Right ventricle myocardium superior (tissue), 1 donor: ENCODE measurements at places on chromosomes 11 and 22. TPM values are rescaled to one million over a fixed set of nuclear protein-coding genes. Genes with fewer than 3 reads are reported as not detected.

The MYOD1 gene
- not detected for total RNA-seq

The LRRC51 gene
- total RNA-seq: 6.4 TPM

The GLYAT gene
- 0.22 TPM for total RNA-seq

The CCDC116 gene
- 0.24 TPM for total RNA-seq

The ATG13 gene
- total RNA-seq: 37.4 TPM

- peak; percentile 33 for DNase-seq
Measured at GRCh38 chr11:66328031-66328301, 8.3 kb downstream of the RIN1 start.

- no peak for DNase-seq
Measured at GRCh38 chr11:19963697-19964387, 196.4 kb downstream of the DBX1 start.

GRCh38 chr22:17118342-17118741, 2.8 kb downstream of the TMEM121B start:
- DNase-seq: no peak

The LSP1 gene
- 23.0 TPM for total RNA-seq

DNA sequence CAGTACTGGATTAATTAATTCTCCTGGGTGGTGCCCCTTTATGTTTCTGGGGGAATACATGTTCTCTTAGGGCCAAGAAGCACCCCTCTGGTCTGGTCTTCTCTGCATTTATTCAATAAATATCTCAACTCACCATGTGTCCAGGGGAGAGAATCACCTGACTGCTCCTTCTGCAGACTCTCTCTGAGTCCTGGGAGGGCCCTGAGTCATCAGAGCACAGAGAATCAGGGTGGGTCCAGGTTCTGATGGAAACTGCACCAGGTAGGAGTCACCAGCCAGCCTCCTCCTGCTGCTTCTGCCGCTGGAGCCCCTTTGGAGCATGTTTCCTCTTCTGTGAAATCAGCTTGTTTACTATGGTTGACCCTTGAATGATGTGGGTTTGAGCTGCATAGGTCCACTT, 107.7 kb upstream of the PLET1 start:
- DNase-seq: no peak

- DNase-seq: no peak
Measured at GRCh38 chr11:17744151-17744940, 9.8 kb downstream of the KCNC1 start.

GRCh38 chr11:131674051-131674755, 303.8 kb downstream of the NTM start:
- peak; percentile 80 for DNase-seq

- no peak for DNase-seq
Measured at GRCh38 chr22:38043151-38044039, 13.8 kb upstream of the PICK1 start.

The ARVCF gene
- 31.4 TPM for total RNA-seq

The CDC42EP1 gene
- total RNA-seq: 15.4 TPM

The LRRC55 gene
- 0.13 TPM for total RNA-seq

DNA sequence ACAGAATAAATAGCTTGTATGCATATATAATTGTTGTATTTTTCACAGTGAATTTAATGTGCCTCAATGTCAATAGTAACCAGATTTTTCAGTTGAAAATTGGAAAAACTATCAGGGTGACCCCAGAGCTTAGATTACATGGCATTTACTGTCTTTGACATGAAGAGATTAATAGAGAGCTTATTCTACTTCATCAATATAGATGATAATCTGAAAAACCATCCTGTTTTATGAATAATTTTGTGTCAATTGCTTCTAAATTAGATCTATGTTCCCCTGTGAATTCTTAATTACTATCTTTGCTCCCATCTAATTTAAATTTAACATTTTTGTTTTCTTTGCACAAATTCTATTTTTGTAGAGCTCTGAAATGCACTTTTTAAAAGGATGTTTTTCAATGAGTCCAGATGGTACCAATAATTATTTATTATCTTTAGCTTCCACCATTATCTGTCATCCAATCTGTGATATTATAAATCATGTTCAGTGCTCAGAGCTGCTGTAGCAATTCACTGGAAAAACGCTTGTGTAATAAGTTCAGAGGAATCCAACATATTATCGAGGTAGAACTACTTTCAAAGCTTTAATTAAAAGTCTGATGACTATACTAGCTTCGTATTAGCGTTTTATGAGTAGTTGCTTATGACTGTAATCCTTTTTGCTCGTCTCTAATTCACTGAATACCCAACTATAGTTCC, 291.4 kb downstream of the JRKL start:
- DNase-seq: no peak

The KRTAP5-11 gene
- not detected for total RNA-seq

The CEND1 gene
- 0.19 TPM for total RNA-seq

DNA sequence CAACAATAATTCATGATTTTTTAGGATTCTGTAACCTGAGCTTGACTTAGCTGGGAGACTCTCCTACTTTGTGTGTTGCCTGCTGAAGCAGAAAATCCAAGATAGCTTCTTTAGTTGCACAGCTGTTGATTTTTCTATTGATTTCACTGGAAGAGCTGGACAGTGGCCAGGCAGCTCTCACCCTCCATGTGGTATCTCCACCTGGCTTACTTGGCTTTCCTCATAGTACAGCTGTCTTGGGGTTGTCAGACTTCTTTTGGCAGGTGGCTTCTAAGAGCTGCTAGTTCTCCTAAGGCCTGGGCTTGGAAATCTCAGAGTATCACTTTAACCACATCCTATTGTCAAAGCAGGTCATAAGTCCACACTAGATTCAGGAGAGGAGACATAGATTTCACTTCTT, 130.8 kb upstream of the SPON1 start:
- no peak for DNase-seq

The HBE1 gene
- total RNA-seq: not detected

GRCh38 chr11:9752091-9752490, 88.2 kb downstream of the SWAP70 start:
- peak; percentile 75 for DNase-seq

The POLD4 gene
- 39.9 TPM for total RNA-seq

GRCh38 chr22:25716637-25717036, 25.4 kb upstream of the MYO18B start:
- DNase-seq: no peak

- no peak for DNase-seq
Measured at GRCh38 chr11:93766504-93766903, 17.6 kb upstream of the MED17 start.

The FAM180B gene
- not detected for total RNA-seq

The MS4A3 gene
- not detected for total RNA-seq

The CRYBB3 gene
- not detected for total RNA-seq

DNA sequence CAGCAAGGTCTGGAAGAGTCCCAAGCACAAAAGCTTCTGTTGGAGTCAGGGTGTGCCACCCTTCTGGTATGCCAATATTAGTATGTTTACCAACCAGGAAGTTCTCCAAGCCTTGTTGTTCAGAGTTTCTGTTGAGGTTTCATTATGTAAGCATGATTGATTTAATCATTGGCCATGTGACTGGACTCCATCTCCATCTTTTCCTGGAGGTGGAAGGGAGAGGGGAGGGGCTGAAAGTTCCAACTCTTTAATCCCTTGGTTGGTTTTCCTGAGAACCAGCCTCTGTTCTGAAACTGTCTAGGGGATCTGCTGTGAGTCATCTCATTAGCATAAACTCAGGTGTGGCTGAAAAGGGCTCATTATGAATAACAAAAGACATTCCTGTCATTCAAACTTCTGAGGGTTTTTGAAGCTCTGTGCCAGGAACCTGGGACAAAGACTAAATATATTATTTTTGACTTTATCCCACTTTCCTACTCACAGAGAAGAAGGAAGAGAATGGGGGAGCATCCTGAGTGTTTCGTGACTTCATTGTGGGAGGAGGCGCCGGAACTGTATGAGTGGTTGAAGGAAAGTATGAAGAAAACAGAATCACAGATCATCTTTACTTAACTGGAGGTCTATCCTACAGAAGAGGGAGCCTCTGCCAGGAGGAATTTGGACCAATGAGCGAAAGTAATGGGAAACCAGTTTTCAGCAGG, 138.2 kb downstream of the NECTIN1 start:
- no peak for DNase-seq

The SLC6A5 gene
- total RNA-seq: not detected

- DNase-seq: peak; percentile 29
Measured at GRCh38 chr11:1218788-1219445, 3.9 kb upstream of the MUC5B start.

DNA sequence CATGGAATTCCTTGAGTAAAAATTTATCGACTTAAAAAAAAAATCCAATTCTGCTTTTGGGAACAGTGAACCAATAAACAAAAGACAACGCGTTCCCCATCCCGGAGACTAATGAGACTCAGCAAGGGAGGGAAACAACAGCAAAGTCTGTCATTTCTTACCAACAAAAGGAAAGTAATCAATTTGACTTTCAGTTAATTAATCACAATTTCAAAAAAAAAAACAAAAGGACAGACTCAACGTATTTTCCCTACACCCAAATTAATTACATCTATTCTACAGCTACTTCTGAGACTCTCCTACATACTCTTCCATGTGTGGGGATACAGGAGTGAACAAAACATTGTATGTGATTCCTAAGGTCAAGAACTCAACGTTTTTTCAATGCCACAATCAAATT, 1.9 kb downstream of the RDX start:
- DNase-seq: no peak

GRCh38 chr11:63821411-63821810, 8.2 kb downstream of the SPINDOC start:
- DNase-seq: no peak

DNA sequence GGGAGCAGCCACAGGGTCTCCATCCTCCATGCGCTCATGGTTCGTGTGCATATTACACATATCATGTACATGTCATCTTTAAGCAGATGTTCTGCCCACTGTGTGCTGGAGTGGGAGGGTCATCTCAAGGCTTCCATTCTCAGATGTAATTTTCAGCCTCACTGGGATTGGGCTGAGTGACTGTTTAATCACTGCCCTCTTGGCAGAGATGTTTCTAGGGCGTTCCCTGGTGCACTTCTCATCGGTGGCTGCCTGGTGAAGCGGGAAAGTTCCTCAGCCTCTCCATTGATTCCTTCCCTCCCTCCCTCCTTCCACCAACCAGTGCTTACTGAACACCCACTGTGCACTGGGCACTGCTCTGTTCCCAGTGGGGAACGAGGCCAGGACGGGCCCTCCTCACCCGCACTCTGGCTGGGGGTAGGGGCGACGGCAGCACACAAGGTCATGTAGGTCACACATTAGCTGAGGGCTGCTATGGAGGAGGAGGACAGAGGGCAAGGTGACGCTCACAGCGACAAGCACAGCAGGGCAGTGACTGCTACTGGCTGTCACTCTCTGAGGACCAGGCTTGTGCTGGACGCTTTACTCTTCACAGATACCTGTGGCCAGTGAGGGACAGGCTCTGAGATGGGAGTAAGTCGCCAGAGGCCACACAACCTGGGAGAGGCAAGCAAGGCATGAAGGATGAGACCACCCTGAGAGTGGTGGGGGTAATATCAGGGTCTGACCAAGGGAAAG, 22.9 kb downstream of the GNAZ start:
- no peak for DNase-seq

DNA sequence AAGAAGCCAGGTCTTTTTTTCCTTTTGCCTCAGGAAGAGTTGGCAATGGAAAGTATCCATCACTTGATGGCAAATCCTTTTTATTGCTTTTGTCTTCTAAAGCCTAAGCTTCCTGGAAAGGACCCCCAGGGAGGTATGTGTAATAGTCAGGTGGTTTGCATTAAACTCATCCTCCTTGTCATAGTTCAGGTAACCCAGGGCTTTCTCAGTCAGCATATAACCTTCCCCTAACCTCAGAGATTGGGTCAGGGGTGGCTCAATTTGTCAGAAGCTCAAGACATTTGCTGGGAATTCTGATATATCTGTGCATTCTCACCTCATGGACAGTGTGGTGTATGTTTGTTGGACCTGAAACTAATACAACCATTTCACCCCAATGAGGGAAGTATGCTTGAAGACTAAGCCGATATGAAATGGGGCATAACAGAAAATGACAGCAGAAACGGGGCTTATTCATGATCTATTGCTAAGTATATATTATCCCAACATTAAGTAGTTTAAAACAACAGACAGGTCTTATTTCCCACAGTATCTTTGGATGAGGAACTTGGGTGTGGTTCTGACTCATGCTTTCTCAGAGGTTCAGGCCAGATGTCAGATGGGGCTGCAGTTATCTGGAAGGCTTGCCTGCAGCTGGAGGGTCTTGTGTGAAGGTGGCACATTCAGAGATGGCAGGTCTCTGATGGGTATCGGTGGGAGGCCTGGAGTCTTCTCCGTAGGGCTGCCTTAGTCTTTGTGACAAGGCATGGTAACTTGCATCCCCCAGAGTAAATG, 135.8 kb upstream of the SPON1 start:
- no peak for DNase-seq

The MMP8 gene
- total RNA-seq: not detected

DNA sequence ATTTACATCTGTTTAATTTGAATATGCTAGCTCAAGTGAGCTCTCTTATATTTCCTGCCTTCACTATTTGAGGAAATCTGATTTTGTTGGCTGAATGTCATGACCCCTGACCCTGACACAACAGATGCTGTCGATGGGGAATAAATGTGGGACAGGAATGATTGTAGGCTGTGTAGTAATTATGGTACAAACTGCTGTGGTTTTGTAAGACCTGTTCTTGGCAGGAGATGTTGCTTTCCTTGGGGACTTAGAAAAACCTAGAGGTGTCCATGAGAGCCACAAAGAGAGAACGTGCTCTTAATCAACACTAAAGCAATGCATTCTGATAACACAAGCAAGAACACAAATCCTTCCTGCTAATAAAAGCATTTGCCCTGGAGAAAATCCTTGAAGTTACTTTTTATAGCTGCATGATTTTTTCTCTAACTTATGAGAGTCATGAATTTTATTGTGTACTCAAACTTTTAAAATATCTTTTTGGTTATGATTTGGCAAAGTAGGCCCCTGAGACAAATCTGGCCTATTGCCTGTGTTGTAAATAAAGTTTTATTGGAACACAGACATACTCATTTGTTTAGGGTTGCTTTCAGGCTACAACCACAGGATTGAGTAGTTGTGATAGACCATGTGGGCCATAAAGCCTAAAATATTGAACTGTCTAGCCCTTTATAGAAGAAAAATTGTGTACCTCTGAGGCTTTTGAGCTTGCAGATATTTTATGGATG, 90.2 kb downstream of the DDX10 start:
- DNase-seq: no peak

DNA sequence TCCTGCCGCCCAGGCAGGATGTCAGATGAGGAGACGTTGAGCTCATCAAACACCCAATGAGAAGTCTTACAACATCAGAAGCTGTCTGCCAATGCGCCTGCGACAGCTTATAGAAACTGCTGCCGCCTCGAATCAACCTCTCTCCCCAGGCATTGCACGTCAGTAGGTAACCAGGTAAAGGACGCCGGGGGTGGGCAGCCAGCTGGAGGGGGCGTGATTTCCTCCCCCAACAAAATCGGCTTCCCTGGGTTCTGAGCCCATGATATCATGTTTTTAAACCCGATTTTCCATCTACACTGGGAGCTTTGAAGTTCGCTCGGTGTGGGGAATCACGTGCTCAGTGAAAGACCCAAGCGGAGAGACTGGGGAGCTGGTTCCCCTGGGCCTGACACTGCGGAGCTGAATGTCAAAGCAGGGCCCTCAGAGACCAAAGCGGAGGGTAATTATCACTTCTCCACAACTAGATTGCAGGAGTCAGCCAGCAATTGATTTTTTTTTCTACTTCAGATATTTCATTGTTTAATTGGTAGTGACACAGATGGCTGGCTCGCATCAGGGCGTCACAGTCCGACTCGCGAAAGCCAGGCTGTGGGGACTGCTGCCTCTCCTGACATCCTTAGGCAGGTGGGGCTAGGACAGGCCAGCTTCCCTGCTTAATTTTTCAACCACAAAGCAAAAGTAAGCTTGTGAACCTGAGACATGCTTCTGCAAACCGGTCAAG, 15.4 kb downstream of the FAM83F start:
- no peak for DNase-seq

- DNase-seq: no peak
Measured at GRCh38 chr11:2153581-2154194, 7.3 kb downstream of the INS start.
